Right atrium auricular region (tissue), 2 donors: ENCODE measurements at places on chromosomes 5 and 9. TPM values are rescaled to one million over a fixed set of nuclear protein-coding genes. Genes with fewer than 3 reads are reported as not detected.

The PCDHA9 gene
- 0.04 TPM for total RNA-seq

The ALDOB gene
- 0.85 TPM for total RNA-seq

The GADD45G gene
- 294 TPM for total RNA-seq

The CTXN3 gene
- not detected for total RNA-seq

The CDKN2A gene
- not detected for total RNA-seq
